Activated CD8-positive, alpha-beta memory T cell treated with anti-CD3 and anti-CD28 coated beads for 4 hours (primary cell): ENCODE measurements at places on chromosomes 6 and 20.

DNA sequence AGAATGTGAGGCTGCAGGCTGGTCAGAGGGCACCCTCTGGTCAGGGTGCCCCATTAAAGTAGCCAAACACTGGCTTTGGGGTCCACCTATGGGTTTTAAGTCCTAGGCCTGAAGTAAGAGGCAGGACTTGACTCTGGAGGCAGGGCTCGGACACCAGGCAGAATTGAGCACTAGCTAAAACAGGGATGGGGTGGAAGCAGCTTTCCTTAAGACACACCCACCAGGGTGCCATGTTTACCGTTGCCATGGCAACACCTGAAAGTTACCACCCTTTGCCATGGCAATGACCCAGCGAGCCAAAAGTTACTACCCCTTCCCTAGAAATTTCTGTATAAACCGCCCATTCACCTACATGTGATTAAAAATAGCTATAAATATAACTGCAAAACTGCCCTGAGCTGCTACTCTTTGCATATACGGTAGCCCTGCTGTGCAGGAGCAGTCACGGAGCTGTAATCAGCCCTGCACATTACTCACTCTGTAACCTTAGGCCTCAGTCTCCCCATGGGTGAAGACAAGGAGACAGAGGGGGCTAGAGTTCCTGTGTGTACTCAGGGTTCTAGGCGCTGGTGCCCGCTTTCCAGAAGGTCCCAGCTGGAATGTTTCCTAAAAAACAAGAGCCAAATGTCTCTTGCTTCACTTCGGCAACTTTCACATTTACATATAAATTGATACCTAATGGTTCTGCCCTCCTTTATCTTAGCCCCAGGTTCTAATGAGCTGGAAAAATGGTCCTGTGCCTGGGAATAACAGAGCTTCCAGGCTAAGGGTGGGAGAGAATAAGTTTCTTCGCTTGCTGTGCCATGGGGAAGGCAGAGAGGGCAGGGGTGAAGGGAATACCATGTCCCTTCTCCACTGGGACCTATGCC, 27.2 kb upstream of the SRSF6 start:
- no peak for DNase-seq

GRCh38 chr6:154261688-154262397, 94.8 kb downstream of the IPCEF1 start:
- DNase-seq: no peak

DNA sequence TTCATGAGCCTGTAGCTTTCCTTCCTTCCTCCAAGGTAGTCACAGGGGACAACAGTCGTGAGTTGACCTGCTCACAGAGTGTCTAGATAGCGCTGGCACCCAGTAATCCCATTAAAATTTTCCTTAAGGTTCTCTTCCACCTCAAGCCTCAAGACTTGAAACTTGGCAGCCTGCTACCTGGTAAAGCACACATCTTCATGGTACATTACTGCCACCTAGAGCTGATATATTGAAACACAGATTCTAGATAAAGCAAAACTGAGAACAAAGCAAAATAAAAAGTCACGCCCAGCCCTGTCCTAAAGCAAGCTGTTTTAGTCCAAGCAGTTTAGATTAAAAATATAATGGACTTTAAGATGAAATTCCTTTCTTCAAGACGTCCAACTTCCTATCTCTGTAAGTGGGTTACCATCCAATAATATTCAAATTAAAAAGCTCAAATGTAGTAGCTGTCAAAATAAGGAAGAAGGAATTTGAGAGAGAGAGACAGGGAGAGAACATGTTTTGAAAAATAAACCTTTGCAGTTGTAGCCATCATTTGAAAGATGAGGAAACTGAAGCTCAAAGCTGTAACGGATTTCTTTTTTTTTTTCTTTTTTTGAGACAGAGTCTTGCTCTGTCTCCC, 50.7 kb upstream of the CD83 start:
- no peak for DNase-seq

GRCh38 chr6:129637340-129638054, 72.5 kb downstream of the ARHGAP18 start:
- DNase-seq: no peak

- DNase-seq: no peak
These were observed 55.6 kb downstream of the PRR18 start for GRCh38 chr6:166252601-166253000.

- DNase-seq: no peak
These were observed 211.0 kb downstream of the TSHZ2 start for GRCh38 chr20:53183181-53183580.

- no peak for DNase-seq
These were observed 51.1 kb downstream of the RARS2 start for GRCh38 chr6:87538510-87539260.

- no peak for DNase-seq
These were observed 20.5 kb upstream of the TTPAL start for GRCh38 chr20:44455126-44455525.

- no peak for DNase-seq
These were observed 28.3 kb upstream of the TXLNB start for GRCh38 chr6:139320081-139320480.

GRCh38 chr6:139151425-139152087, 16.7 kb downstream of the HECA start:
- no peak for DNase-seq

DNA sequence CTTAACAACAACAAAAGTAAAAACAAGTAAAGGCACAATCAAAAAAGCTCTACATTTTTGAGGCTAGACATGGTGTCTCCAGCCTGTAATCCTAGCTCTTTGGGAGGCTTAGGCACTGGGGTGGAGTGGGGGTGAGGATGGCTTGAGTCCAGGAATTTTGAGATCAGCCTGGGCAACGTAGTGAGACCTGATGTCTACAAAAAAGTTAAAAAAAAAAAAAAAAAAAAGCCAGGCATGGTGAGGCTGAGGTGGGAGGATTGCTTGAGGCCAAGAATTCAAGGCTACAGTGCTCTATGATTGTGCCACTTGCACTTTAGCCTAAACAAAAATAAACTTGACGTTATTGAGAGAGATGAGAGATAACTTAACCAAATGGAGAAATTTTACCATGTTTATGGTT, 60.1 kb downstream of the QKI start:
- DNase-seq: no peak

- no peak for DNase-seq
These were observed 56.7 kb downstream of the FILIP1 start for GRCh38 chr6:75436869-75437268.

- no peak for DNase-seq
These were observed 16.7 kb downstream of the FARS2 start for GRCh38 chr6:5278047-5278446.

- DNase-seq: no peak
These were observed 24.4 kb downstream of the SYNDIG1 start for GRCh38 chr20:24493661-24494459.

DNA sequence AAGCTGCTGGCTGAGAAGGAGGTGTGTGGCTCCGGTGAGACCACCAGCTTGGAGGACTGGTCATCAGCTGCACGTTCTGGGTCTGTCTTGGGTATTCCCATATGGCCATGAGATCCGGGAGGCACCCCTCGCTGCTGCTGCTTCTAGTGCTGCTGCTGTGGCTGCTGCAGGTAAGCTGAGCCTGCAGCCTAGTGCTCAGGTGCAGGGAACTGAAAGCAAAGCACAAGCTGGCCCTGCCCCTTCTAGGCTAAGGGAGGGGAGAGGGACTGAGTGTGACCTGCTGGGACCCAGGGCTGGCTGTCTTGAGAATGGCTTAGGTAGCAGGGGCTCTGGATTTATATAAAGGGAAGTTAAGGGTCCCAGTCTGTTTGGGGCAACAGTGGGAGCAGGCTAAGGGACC, 403 bp downstream of the CDH26 start:
- no peak for DNase-seq

DNA sequence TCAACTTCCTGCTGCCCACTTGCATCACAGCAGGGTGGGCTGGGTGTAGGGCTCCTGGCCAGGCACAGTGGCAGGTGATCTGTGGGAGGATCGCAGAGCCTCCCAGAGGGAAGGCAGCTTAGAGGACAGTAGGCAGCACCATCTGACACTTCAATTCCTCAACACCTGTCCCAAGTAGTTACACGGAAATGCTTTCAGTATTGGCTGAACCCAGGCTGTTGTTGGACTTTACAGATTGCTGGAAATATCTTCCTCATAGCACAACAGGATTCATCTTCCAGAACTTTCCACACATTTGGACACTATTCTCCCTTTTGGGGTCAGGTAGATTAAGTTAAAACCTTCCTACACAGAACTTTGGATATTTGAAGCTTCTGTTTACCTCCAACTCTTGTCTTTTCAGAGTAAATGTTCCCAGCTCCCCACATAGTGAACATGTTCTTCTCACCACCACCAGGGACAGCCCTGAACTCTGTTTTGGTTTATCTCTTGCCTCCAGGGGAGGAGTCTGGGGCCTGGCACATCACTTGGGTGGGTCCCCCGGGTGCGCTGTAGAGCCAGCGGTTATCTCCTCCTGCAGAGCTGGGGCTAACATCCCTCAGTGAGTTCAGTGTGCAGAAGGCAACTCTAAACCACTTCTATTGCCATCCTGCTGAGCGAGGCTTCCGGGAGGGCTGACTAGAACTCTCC, 3.5 kb upstream of the SLC22A2 start:
- DNase-seq: no peak

- DNase-seq: no peak
These were observed 57.7 kb downstream of the ADNP start for GRCh38 chr20:50873585-50873984.

DNA sequence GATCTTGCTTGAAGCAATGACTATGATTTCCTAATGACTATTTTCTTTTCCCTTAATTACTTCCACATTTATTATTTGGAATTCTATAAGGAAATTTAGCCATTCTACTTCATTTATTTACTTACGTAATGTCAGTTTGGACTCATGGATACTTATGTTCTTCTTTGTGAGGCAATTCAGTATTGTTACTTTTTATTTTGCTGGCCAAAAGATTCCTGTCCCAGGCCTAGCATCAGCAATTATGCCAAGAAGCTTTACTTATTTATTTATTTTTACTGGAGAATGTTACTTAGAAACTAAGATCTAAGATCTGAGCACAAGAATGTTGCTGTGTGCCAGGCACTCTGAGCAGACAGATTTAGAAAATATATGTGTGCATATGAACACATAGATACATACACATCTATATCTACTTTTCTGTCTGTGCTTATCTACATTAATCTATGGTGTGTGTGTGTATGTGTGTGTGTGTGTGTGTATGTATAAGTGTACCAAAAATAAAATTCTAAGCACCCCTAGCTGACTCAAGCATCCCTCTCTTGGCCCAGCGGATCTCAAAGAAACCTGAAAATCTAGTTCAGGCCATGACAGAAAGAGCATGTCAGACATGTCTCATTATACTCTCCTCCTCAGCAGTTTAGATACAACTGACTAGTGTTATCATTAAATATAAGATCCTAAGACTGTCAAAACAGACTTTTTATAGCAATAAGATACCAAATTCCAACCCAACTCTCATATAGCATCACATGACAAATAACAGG, 640.0 kb upstream of the GJE1 start:
- no peak for DNase-seq

DNA sequence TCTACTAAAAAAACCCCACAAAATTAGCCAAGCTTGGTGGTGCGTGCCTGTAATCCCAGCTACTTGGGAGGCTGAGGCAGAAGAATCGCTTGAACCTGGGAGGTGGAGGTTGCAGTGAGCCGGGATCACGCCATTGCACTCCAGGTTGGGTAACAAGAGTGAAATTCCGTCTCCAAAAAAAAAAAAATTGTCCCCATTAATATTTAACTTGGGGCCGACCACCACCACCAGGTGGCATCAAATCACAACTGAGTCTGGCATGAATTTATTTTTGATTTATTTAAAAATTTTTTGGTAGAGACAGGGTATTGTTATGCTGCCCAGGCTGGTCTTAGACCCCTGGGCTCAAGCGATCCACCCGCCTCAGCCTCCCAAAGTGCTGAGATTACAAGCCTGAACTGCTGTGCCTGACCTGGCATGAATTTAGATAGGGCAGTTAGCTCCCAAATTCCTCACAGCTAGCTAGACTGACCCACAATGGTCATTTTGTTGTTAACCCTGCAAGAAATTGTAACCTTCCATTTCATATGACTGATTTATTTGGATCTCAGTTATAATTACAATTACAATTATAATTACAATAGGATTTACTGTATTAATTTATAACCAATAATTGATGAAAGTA, 17.1 kb upstream of the BEND3 start:
- no peak for DNase-seq

DNA sequence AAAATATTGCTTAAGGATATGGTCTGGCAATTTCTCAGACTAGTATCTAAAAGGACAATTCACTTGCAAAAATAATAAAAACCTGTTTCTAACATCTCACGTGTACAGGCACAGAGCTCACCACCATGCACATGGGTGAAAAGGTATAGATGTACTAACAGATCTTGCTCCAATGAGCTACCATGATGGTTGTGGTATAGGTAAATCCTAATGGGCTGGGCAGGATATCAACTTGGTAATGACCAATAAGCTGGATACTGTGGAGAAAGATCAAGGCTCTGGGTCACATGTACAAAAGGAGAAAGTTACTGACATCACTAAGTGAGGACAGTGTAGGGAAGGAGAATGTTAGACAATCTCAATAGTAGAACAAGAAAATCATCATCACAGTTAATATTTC, 111.0 kb upstream of the NUP153 start:
- no peak for DNase-seq

DNA sequence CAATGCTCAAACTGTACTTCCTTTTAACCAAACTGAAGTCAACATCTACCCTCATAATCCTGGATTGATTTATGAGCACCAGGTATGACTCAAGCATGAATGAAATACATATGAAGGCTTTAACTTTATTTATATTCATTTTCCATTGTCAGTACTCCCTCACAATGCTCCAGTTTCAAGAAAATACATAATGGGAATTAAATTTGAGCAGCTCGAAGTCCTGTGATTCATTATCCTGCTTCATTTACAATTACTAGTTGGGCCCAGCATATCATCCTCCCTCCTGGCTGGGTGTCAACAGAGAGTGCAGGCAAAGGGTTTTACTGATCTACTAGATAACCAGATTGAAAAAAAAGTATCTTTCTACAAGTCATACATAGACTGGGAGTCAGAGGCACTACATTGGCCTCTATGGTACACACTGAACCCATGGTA, 10.1 kb downstream of the SAMHD1 start:
- DNase-seq: no peak
